Right ventricle myocardium inferior (tissue), 1 donor: ENCODE measurements at places on chromosomes 3 and 15.

- DNase-seq: no peak
These were observed 112.0 kb downstream of the UACA start for GRCh38 chr15:70651303-70651845.

DNA sequence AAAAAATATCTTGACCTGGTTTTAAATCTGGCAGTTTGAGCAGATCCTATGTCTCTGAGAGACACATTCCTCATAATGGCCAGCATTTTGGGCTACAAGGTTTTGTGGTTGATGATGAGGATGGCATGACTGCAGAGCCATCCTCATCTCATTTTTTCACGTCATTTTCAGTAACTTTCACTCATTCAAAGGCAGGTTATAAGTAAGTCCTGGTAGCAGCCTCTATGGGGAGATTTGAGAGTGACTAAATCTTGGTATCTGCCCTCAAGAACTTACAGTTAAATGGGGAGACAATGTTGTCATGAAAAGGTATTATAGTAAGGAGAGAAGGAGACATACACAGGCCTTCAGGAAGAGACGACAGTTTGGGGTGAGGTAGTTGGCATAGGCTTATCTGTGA lies 14.5 kb downstream of the TIGIT start:
- DNase-seq: no peak

DNA sequence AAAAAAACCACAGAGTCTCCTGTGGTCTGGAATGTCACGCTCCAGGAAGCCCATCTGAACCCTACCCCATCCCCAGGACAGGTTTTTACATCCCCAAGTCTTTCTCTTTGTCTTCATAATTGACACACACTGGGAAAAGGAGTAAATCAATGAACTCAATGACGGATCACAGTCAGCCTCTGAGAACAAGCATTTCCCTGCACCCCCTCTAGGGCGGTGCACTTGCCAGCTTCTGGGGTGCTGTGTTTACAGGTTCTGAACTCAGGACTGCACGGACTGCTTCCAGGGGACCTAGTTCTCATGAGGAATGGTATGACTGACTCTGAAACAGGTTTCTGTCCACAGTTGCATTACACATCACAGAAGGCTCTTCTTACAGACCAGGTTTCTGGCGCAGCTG lies 81.1 kb downstream of the NUP210 start:
- no peak for DNase-seq

- no peak for DNase-seq
These were observed 176.8 kb downstream of the TUSC7 start for GRCh38 chr3:116886202-116886893.

DNA sequence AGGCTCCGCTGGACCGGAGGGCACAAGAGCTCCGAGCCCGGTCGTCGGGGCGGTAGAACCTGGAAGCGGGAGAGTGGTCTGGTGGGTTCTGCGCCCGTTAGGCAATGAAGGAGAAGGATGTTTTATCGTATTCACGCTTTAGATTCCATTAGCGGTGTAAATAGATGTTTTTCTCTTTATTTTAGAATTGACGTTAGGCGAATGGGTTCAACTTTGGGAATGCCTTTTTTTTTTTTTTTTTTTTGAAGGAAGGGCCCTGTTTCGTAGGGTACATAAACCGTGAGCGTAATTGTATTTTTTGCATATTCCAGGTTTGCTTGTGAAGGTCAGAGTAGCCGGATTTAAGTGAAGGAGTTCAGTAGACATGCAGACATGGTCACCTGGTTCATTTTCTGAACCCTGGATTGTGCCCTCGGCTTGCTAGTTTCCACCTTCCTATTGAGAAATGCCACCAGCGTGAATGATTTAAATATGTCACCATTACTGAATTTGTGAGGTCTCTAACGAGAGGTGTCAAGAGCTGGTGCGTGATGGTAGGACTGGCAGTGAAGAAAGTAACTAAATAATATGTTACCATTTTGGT lies 808 bp downstream of the RBM6 start:
- DNase-seq: no peak

DNA sequence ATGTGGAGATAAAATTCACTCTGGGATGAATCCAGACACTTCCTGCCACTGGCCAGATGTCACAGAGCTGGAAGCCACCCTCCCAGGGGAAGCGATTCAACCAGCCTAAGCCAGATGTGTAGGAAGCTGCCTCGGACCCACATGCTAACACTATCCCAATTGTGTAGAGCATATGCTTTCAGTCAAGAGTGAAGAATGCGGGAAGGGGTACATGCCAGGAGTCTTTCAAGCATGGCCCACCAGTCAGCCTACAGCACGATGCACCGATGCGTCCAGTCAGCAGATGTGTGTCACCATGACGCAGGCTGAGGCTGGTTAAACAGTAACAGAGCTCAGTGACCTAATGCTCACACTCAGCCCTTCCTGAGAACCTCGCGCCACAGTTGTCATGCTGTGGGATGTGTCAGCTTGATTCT lies 38.8 kb upstream of the BNC1 start:
- no peak for DNase-seq

GRCh38 chr15:67691450-67691849 lies 133.9 kb upstream of the SKOR1 start:
- DNase-seq: no peak

DNA sequence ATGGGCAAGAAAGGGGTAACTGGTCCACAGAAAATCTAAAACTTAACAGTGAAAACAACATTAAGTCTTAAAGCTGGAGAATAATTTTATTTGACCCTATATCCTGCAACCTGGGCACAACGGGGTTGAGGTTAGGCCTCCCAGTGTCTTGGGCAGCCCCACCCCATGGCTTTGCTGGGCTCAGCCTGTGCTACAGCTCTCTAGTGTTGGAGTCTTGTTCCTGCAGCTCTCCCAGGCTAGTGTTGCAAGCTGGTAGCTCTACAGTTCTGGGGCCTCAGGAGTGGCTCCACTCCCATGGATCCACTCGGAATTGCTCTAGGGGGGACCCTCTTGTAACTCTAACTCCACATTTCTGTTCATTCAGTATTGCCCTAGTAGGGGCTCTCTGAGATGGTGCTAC lies 24.9 kb upstream of the GNB4 start:
- DNase-seq: no peak

DNA sequence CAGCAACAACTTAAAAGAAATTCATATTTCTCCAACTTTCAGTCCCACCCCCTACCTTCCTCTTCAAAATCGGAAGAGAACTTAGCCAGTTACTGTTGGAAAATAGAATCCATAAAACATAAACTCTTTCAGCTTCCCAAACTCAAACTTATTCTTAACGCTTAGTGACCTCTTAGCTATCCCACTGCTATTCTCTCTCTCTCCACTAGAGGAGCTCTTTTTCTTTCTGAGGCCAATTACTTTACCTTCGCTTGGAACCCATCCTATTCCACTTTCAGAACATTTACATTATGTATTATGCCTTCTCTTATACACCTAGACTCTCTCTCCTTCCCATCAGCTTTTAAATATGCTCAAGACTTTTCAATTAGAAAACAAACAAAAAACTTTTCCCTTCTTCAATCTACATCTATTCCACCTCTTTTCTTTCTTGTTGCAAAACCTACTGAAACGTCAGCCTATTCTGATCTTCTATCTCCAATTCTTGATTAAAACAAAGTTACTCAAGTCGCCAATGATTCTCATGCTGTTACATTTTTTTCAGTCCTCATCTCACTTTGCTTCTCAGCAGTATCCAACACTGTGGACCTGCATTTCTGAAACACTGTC lies 13.4 kb upstream of the GHSR start:
- DNase-seq: no peak

GRCh38 chr3:185470323-185470722 lies 28.5 kb downstream of the TMEM41A start:
- no peak for DNase-seq

DNA sequence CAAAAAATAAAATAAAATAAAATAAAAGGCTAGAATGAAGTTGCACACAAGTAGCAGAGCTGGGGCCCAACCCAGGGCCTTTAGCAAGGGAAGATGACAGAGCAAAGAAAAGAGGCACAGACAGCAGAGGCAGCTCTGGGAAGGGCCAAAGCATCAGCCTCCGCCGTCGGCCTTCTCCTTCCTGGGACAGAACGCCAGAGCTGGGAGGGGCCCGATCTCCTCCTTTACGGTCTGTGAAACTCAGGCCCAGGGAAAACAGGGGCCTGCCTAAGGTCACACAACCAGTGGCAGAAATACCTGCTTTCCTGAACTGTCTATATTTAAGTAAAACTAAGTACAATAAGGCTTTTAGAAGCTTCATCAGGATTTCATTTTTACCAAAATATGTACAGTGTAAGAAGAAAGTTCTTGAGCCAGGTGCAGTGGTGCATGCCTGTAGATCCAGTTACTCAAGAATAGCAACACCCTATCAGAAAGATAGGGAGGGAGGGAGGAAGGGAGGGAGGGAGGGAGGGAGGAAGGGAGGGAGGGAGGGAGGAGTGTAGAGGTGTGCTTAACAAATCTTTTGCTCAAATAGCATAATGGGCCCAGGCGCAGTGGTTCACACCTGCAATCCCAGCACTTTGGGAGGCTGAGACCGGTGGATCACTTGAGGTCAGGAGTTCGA lies 43.0 kb upstream of the MUC4 start:
- no peak for DNase-seq

DNA sequence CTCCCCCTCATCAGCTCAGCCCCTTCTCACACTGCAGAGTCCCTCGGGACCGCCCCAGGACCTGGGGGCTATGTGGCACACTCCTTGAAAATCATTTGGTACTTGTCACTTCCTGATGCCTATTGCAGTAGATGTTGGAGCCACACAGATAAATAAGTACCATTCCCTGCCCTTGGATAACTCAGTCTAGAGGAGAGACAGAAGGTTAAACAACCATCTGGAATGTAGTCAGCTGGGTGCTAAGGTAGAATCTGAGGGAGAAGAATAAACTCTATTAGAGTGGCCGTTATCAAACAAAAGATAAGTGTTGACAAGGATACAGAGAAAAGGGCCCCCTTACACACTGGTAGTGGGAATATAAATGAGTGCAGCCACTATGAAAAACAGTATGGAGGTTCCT lies 112.3 kb upstream of the NR2E3 start:
- DNase-seq: no peak

DNA sequence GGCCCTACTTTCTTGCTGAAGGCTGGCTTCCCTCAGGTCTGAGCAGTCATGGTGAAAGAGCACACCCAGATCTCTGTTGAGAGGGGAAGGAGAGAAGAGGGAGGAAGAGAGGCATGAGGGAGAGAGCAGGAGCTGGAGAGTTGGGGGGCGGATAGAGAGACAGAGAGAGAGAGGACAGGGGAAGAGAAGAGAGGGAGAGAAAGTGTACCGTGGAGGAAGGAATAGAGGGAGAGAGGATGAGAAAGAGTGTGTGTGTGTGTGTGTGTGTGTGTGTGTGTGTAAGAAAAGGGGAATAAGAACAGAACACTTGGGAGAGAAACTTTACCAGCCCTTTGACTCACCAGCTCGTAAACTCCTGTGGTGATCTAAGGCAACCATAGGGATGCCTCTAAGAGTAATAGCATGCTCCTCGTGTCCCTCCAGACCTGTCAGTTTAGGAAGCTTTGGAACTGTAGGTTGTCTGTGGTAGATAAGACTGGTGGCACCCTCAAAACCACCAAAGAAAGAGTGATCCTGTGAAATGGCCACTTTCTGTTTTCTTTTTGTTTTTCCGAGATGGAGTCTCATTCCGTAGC lies 18.2 kb downstream of the ZNF592 start:
- no peak for DNase-seq

GRCh38 chr3:46664971-46665762 lies 28.3 kb downstream of the ALS2CL start:
- no peak for DNase-seq

- DNase-seq: no peak
These were observed 88.0 kb upstream of the IGF1R start for GRCh38 chr15:98560338-98560737.

DNA sequence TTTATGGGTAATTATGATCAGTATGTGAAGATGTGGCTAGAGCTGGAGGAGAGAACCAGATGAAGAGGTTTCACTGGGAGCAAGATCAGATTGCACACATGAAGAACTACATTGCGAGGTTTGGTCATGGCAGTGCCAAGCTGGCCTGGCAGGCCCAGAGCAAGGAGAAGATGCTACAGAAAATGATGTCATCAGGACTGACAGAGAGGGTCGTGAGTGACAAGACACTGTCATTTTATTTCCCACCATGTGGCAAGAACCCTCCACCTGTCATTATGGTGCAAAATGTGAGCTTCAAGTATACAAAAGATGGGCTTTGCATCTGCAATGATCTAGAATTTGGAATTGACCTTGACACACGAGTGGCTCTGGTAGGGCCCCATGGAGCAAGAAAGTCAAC lies 168.3 kb downstream of the C3orf38 start:
- no peak for DNase-seq

DNA sequence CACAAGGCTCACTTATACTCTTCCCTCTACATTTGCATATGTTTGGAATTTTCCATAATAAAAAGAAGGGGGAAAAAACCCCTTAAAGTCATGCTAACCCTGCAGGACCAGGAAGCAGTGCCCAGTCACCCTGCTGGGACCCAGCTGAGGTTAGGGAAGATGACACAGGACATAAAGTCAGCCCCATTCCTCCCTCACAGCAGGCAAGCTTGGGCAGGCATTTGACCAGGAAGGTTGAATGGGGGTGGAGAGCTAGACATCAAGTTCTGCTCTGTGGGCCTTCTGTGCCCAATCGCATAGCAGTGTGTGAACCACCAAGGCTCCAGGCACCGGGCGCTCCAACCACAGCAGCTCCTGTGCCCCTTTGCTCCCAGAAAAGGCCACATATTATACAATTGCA lies 7.1 kb upstream of the HDAC11 start:
- no peak for DNase-seq

DNA sequence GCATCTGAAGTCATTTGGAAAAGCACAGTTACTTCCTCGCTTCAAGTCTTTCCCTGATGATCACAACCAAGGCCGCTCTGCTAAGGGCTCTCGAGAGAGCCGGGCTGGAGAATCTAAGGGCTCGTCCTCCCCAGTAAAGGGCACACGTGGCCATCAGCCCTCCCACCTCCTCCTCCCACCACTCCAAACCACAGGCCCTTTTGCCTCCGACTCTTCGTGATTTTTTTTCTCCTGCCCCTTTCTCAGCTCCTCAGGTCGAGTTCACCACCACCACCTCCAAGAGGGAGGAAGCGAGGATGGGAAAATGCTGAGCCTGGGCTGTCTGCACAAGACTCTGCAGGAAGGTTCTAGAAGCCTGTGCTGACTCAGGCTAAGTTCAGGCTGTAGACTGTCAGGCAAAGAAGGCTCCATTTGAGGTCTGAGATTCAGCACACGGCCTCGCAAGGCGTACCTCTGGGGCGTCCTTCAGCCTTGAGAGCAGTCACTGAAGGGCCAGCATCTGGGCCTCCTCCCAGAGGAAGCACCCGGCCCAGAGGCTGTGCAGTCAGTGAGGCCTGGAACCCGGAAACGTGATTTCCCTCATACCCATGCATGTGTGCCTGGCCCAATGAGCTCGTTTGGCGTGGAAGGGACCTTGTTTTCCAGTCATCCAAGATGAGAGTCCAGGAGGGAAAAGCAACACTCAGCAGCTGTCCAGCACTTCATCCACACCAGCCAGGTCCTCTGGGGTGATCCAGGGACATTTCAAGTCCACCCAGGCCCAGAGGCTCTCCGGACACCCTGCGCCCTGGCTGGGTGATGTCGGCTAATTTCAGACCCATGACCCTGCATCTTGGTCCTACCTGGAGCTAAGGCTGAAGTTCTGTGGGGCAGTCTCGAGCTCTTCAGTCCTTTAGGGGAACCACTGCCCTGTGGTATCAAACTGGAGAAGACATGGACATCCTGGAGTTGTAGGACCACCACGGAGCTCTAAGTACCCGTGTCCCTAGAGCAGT lies 196.8 kb downstream of the XXYLT1 start:
- DNase-seq: no peak
